ENCODE measurements at places on chromosomes 7 and 10.

DNA sequence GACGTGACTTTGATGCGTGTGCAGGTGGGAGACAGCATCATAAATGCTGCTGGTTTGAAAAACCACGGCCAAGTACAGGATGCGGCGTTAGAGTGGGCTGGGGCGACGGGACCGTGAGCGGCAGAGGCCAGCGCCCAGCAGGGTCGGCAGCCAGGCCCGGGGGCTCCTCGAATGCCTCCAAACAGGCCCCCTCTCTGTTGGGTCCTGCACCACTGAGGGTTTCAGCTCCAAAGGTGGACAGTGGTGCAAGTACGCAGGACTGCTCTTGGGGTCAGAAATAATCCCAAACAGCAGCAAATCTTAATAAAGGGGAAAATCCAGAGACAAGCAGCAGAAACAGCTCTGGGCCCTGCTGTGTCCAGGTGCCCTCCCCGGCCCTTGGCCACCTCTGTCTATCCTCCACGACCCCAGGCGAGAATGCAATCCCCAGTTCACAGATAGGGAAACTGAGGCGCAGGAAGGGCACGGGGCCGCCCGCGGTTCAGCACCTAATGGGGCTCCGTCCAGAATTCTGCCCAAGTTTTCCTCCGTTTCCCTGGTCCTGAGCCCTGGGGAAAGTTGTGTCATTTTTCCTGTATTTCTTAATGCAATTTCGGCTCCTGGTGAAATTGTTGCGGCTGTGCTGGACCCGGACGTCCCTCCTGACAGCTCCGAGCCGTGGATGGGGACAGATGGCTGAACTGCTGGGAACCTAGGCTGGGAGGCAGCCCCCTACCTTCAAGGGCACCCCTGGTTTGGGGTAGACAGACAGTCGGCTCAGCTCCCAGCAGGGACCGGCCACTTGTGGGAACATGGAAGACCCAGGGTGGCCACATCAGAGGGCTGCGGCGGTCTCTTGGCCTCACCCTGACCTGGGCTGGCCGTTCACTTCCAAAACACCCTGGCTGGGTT, 97.4 kb downstream of the FOXL3 start:
- DNase-seq: no peak

DNA sequence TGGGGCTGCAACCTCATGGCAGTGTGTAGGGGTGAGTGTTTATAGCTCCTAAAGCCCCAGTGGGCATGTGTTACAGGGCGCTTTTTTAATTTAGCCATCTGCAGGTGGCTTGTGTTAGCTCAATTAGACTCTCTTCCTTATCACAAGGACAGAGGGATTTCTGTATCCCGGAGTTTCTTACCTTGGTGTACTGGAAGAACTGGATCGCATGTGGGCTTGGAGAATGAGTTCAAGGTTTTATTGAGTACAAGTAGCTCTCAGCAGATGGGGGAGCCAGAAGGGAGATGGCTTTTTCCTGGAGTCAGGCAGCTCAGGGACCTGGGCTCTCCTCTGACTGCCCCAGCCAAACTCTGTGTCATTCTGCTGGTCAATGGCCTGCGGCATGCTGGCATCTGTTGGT, 153.5 kb upstream of the C7orf33 start:
- no peak for DNase-seq

GRCh38 chr7:18004372-18004771, 23.3 kb downstream of the PRPS1L1 start:
- no peak for DNase-seq

DNA sequence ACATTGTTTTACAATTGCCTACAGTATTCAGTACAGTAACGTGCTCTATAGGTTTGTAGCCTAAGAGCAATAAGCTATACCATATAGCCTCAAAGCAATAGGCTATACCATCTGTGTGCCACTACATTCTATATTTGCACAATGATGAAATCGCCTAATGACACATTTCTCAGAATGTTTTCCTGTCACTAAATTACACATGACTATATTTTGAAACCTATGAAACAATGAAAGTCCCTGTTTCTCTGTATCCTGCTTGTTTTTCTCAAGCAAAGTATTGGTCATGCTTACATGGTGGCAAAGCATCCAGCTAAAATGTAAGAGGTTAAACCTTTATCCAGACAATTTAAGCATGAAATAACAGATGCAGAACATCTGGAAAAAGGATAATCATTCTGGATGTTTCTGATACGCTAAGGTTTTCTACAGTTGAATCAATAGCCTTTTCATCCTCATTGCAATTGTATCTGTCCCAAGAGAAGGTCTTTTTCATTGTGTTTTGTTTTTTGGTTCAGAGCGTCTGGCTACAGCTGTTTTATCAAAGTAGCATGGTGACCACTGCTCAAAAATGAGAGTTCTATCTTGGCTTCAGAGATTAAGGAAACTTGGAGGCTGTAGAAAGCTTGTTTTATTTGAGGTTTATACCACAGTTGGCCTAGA, 81.7 kb downstream of the CSTF2T start:
- no peak for DNase-seq

DNA sequence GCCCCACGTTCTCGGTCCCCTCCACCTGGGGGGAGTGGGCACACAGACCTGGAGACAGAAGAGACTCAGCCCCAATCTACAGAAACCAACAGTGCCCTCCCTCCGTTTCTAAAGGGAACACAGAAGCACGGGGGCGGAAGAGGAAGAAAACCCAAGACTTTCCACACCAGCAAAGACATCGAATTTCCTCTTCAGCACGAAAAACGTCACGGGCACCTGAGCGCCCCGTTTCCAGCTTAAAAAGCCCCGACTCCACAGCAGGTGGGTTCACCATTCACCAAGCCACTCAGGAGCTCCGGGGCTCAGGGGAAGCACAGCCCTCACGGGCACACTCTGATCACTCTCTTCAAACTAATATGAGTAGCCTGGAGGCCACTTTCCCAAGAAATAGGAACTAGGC, 19.6 kb downstream of the NUDT1 start:
- no peak for DNase-seq

- DNase-seq: no peak
Measured at GRCh38 chr10:34648919-34649318, 166.2 kb downstream of the PARD3 start.

DNA sequence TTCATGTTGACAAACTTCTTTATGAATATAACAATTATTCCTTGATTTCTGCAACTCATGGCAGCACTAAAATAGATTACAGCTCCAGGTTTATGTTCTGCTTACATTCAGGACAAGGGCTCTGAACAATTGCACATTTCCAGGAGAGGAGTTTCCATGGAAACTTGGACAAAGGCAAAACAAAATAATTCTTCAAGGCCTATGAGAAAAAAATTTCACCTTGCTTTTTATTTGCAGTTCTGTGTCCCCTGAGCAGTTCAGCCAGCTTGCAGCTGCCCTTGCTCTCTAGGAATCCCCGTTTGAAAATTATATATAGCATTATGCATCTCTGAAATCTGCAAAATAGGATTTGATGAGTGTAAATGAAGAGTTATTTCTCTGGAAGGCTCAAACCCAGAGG, 71.7 kb downstream of the ARL4A start:
- no peak for DNase-seq

DNA sequence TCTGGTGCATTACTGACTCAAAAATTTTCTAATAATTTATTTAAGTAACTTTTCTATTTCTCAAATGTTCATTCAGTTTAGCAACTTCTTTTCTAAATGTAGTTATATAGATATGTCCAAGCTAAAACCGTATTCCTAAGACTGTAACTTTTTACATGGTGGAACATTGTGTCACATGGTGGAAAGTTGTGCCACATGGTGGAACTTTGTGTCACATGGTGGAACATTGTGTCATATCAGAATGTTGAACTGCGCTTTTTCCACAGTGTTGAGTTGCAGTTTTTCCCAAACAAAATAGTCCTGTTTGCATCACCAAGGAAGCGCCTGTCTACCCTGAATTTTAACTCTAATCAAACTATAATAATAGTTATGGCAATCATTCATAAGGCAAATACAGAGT, 109.3 kb downstream of the ANKRD30A start:
- no peak for DNase-seq

- no peak for DNase-seq
Measured at GRCh38 chr7:17401791-17402627, 103.6 kb downstream of the AHR start.

- DNase-seq: no peak
Measured at GRCh38 chr10:32161586-32161985, 105.4 kb upstream of the KIF5B start.

GRCh38 chr10:125441151-125441550, 241.8 kb downstream of the TEX36 start:
- DNase-seq: no peak

- DNase-seq: peak; percentile 54
Measured at GRCh38 chr10:3848775-3849635, 64.0 kb upstream of the KLF6 start.

DNA sequence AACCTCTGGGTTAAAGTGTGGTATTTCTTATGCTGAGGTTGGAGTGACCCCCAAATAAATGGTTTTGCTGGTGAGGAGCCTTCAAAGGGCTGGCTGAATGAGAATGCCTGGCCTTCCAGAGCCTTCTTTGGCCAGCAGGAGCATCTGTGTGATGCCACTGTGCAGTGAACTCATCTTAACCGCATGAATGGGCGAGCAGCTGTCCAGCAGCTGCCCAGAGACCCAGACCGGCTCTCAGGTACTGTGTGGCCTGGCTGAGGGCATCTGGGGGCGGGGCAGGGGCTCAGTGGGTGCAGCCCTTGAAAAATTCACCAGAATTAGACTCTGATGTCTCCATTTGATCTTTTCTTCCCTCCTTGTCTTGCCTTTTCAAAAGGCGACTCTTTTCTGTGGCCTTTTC, 59.0 kb downstream of the SYPL1 start:
- DNase-seq: no peak

DNA sequence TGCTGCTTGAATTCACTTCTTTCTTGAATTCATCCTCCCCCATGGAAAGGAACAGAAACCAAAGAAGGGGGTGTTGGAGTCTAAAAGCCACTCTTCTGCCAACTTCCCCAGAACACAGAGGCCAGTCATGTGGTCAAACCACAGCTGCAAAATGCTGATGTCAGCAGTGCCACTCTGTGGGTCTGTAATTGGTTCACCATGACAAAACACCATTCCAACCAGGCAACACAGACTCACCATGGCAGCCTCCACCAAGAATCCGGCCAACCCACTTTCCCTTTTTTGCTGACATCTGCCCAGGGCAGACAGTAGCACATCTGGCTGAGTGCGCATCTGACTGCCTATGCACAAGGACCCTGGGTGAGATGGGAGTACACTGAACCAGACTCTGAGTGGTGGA, 16.8 kb downstream of the OSBPL3 start:
- DNase-seq: no peak

DNA sequence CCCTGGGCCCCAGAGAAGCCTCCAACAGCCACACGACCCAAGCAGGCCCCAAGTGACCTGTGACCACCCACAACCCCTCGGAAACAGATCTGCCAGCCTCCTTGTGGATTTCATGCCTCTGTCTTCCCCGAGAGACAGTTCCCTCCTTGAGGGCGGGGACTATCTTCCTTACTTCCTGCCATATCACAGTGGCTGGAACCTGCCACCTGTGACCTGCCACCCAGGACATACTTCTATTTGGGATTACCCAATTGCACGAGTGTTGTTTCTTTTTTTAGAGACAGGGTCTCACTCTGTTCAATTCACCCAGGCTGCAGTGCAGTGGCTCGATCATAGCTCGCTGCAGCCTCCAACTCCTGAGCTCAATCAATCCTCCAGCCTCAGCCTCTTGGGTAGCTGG, 25.9 kb downstream of the TNRC18 start:
- DNase-seq: no peak

- DNase-seq: no peak
Measured at GRCh38 chr7:50423860-50424259, 26.3 kb downstream of the FIGNL1 start.

DNA sequence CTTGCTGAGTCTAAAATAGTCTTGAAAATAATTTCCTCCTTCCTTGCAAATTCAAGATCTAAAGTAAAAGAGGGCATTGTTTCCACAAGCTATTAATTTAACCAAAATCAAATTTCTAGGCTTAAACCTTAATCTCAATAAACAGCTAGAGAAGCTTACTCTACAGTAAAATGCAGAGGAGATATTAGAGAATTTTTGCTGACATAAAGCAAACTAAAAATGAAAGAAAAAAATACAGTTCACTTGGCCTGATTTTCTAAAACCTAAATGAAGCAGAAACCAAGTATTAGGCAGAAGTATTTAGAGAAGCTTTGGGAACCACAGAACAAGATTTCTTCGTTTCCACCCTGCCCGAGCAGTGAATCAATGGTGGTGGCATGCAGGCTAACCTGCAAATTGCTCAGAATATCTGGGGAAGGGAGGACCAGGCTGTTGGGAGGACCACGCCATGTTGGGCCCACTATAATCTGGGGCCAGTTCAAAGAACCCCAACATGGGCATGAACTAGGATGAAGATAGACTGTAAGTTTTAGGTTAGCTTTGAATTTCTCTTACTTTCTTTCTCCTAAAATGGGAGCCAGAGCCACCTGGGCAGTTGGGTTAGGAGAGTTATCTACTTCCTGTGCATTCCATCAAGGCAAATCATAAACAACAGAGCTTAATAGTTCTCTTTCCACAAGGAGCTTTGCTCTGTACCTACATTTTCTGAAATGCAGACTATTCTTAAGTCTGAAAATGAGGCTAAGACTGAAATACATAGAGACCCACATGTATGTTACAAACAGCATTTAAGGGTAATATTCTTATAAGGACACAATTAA, 4.1 kb downstream of the LAMB1 start:
- DNase-seq: no peak

DNA sequence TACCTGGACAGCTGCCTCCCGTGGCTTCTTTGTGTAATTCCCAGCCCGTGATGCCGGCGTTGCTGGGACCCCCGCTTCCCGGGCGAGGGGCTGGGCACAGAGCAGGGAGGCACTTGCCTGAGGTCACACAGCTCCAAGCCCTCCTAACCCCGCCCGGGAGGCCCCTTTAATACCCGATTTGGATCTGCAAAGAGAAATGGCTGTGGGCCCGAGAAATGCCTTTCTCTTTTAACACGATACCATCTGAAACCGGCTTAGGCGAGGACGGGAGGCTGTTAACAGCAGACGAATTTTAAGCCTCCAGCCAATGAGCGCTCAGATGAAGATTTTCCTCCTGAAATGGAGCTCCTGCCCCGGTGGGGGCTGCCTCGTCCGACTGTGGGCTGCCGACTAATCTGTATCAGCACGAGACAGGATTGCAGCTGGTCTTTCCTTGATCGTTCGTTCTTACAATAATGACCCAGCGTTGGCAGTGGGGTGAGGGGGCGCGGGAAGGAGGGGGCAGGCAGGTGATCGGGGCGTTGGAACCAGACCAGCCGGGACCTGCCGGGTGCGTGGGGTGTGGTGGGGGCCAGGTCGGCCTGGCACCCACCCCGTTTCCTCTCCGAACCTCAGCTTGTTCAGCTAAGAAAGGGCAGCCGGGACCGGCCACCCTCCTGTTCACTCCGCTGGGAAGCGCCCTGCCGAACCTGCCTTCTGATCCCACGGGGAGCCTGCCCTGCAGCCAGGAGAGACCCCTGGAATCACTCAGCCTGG, 36.2 kb upstream of the FOXL3 start:
- DNase-seq: no peak

DNA sequence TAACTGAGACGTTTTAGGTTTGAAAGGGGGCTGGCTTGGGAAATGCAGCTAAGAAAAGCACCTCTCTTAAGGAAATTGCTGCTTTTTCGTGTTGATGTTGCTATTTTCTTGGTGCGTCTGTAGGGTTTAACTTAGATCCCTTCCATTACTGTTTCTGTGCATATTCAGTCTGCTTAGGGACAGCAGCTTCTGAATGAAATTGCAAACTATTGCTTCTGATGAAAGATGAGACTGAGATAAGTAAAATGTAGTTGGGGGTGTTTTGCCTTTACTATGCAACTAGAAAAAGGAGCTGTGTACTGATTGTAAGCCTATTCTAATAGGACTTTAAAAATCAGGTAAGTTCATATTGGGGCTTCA, 772 bp downstream of the HDAC9 start:
- no peak for DNase-seq

- DNase-seq: no peak
Measured at GRCh38 chr7:106818736-106819135, 46.3 kb upstream of the PIK3CG start.

Measured in amniotic stem cell (primary cell).